ENCODE measurements at places on chromosomes 16 and 17.

- DNase-seq: no peak
These were observed 143.7 kb upstream of the MPHOSPH6 start for GRCh38 chr16:82313754-82314153.

- no peak for DNase-seq
These were observed 2.2 kb upstream of the C17orf58 start for GRCh38 chr17:67998466-67998865.

DNA sequence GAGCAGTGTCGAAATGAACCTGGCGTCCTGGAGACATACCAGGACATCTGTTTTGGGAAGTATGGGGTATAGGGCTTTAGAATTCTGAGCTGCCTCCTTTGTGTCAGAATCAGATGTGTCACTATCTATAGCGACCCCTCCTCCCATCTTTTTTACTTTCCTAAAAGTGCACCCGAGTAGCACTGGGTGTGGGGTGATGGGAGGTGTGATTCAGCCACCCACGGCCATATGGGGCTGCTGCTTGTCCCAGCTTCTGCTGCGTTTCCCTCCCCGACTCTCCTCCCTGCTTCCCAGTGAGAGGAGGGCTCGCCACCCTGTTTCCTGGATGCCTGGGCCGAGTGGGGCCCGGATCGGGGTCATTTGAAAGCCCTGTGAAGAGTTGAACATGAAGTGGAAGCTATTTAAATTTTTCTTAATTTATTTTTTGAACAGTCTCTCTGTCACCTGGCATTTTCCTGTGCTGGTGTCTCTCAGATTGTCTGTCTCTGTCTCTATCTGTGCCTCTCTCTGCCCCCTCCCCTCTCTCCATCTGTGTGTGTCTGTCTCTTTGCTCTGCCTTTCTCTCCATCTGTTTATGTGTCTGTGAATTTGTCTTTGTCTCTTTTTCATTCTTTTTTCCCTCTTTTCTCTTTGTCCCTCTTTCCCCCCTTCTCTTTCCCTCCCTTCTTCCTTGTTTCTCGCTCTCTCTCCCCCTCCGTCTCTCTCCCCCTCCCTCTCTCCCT, 638.8 kb upstream of the EEF2KMT start:
- DNase-seq: no peak

DNA sequence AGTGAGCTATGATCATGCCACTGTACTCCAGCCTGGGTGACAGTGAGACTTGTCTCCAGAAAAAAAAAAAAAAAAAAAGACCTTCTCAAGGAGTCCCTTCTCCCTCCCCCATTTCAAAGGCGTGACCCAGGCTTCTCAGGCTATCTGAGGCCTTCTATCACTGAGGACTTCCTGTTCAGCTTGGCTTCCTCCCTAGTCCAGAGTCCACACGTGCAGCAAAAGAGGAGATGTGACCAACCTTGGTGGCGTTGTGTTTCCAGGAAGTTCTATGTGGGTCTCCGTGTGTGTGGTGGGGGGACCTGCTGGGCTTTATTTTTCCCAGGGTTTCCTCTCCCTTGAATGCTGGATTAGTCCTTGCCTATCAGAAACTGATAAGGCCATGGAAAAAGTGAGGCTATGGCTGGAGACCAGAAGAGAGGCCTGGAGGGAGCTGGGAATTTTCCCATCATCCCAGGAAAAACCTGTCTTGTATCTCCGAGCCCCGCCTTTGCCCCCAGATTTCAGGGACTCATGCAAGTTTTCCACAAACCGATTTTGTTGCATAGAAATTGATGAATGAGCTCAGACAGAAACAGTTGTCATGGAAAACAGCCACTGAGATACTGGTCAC, 148.1 kb downstream of the SALL1 start:
- DNase-seq: no peak

DNA sequence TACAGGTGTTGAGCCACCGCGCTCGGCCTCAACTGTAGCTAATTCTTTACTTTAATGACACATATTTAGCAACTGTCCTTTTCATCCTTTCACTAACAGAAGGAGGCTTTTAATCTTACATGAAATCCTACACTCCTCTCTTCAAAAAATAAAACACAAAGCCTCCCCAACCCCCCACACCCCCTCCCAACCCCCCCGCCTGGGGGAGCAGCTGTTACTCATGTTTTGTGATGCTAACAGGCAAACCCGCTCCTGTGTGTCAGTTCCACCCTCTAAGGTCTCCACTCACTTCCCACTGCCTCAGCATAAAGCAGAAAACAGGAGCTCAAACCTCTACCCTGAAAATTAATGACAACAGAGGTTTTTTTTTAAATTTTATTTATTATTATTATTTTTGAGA, 55.4 kb upstream of the SLC25A19 start:
- DNase-seq: peak; percentile 8

- no peak for DNase-seq
These were observed 109.3 kb upstream of the METRNL start for GRCh38 chr17:82970067-82970466.

DNA sequence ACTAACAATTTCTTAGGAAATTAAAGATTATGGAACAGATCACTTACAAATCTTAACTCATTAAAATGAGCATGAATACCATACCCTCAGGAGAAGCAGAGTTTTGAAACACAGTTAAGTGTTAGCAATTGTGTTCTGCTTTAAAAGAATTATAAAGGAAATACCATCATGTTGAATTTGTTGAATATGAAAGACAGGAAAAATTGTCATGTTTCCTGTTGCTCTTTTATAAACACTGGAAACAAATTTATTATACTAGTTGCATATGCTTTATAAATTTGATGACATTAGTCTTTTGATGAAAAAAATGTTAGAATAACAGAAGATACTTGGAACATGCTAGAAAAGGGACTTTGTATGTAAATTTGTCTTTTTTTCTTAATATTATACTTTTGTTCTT, 59.7 kb downstream of the VMP1 start:
- no peak for DNase-seq

DNA sequence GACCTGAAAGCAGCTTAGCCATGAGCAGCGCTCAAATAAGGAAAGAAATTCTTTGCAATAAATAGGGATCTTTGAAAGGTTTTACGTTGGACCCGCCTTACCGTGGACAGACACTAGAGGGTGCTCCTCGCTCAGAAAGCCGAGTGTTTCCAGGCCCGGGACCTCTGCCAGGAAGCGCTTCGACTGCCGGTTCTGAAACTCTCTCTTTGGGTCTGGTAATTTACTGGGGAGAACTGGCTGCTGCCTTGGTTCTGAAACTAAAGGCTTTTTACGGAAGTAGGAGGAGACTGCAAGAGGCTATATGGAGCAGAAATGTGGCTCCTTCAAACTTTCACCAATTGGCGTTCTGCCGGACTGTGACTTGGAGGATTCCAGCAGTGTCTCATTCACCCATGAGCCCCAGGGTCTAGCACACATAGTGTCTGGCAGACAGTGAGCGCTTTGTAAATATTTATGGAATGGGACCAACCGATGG, 45.6 kb upstream of the HOXB9 start:
- peak; percentile 55 for DNase-seq

GRCh38 chr17:4499431-4500190, 930 bp downstream of the SPNS2 start:
- no peak for DNase-seq

- DNase-seq: no peak
These were observed 303.7 kb downstream of the ZFHX3 start for GRCh38 chr16:72744076-72744793.
